Breast epithelium (tissue), 4 donors: ENCODE measurements at places on chromosomes 3 and 15. TPM values are rescaled to one million over a fixed set of nuclear protein-coding genes. Genes with fewer than 3 reads are reported as not detected.

CLRN1 gene
- not detected for total RNA-seq

RHCG gene
- 1.5 TPM for total RNA-seq

ZNF619 gene
- 4.8 TPM for total RNA-seq

APOD gene
- 1,247 TPM for total RNA-seq

INSYN1 gene
- total RNA-seq = 2.0 TPM

PFN2 gene
- 49.8 TPM for total RNA-seq

ADGRG7 gene
- not detected for total RNA-seq

NOX5 gene
- total RNA-seq = 1.0 TPM

GTF2E1 gene
- 13.4 TPM for total RNA-seq

DNA sequence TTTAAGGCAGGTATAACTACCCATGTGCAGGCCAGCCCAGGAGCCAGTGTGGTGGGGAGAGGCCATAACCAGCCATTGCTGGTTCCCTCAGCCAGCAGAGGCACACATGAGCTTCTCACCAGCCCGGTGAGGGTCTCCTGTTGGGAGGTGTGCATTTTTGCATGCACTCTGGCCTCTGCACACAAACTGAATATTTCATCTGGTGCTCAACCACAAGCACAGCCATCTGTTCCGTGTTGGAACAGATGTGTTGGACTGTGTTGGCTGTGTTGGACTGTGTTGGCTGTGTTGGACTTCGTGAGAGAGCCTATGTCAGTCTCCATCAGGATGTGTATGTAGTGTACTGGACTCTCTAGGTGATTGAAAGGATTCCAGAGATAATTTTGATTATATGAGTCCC is 67.2 kb downstream of the RPL39L start:
- no peak for DNase-seq

DNA sequence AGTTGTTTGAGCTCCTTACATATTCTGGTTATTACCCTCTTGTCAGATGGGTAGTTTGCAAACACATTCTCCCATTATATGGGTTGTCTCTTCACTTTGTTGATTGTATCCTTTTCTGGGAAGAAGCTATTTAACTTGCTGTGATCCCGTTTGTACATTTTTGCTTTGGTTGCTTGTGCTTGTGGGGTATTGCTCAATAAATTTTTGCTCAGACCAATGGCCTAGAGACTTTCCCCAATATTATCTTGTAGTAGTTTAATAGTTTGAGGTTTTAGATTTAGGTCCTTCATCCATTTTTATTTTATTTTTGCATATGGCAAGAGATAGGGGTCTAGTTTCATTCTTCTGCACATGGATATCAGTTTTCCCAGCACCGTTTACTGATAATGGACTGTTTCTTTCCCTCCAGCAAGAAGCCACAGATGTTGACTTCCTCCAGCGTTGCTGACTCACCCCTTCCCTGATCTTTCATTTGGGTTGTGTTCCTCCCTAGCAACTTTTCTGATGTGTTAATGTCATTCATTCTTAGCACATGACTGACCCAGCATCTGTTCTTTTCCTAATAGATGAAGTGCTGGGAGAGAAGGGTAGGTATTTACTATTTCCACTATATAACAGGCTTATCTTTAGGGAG is 166.7 kb upstream of the SGO1 start:
- no peak for DNase-seq

DNA sequence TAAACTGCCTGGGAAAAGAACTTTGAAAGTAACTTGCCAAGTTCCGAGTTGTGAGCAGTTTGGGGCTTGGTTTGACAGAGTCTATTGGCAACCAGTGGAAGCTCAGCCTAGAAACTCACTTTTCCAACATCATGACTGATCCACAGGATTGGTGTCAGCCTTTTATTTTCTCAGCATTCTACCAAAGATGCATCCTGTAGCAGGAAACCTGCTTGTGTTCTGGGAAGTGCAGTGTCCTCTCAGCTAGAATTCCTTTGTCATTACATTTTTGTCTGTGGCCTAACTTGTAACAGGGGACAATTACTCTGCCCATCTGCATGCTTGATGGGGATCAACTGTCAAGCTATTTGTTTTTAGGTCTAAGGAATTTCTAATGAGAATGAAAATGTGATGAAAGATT is 116.7 kb upstream of the LMOD3 start:
- no peak for DNase-seq

DNA sequence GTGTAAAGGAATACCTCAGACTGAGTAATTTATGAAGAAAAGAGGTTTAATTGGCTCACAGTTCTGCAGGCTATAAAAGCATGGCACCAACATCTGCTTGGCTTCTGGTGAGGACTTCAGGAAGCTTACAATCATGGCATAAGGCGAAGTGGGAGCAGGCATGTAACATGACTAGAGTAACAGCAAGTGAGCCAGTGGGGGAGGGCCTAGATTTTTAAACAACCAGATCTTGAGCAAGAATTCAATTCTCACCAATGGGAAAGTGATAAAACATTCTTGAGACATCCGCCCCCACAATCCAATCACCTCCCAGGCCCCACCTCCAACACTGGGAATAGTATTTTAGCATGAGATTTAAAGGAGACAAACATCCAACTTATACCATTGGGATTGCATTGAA is 44.2 kb upstream of the BCL2A1 start:
- no peak for DNase-seq

DNA sequence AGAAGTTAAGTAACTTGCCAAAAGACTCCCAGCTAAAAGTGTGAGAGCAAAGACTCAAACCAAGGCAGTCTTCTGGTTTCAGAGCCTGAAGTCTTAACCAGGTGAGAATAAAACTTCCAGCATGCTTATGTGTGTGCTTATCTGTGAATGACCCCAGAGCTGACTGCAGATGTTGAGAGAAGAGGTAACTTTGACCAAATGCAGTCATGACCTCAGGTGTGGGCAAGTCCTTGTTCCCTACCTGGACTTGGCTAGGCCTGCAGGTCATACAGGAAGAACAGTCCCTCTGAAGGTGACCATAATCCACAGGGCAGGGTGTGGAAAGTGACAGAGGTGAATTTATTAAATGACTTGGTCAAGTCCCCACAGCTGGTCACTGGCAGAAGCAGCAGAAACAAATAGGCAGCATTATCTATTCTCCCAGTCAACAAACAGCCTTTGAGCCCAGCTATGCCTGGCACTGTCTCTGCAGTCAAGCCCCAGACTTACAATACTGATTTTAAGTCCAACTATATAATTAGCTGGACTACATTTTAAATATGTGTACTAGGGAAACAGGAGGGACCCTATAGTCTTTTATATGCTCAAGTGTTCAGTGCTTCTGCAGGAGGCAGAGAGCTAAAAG is 3.0 kb upstream of the CPEB1 start:
- DNase-seq = no peak

DNA sequence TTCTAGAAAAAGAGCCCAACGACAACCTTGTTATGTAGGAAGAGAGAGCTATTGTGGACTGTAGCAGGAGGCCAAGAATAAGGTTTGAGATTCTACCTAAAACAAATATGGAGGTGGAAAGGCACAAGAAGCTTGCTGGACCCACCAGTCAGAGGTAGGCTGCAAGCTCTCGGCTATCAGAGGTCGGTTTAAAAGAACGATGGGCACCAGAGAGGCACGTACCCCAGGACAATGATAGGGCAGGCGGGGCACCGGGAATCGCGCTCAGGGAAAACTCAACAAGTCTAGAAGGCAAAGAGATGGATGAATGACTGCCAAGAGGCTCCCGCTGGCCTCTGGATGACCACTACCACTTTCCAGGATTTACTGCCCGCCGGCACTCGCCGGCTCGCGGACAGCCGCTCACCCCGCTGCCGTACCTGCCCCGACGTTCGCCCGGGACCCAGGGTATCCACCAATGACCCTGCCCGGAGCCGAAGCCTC is 1.1 kb downstream of the HDGFL3 start:
- DNase-seq = no peak

GRCh38 chr3:149567381-149567780 is 90.4 kb downstream of the WWTR1 start:
- DNase-seq = no peak

DNA sequence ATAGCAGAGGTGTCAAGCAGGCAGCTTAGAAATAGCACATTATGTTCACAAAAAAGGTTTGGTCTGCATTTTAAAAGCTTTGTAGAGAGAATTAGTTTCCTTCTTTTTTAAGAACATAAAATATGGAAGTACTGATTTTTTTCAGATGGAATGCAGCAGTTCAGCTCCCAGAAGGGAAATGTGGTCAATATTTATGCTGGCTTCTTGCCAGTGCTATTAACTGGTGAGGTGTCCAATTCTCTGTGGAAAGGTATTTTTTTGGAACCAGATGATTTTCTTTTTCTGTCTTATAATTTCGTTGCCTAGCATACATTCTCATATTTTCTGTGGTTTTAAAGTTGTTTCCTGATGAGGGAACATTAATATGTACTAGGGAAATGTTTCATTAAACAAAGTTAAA is 211.4 kb upstream of the ZNF385D start:
- DNase-seq = no peak

DNA sequence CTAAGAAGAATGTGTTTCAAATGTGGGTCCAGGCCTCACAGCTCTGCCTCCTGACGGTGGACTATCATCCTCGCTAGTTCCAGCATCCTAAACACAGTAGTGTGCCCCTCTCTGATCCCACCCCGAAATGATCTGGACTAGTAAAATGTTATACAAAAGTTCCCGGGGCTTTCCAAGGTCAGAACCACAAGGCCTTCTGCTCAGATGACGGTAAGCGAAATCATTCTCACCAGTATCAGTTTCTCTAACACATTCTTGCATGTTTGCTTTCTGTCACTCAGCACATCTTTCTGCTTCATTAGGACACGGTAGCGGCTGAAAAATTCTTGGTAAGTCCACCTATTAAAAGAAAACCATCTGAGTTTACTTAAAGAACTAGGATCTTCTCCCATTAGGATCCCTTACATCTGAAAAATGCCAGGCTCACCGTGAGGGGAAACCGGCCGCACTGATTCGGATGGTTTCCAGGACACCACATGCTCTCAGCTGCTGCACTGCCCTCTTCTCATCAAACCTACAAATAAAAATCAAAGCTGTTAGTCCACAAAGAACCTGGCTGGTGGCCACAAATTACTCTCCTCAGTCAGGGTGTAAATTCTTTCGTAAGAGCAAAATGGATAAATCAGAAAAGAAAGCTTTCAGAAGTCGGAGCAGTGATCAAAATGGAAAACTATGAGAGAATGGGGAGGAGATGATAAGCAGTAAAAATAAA is 83.9 kb upstream of the MYO5C start:
- DNase-seq = no peak

DNA sequence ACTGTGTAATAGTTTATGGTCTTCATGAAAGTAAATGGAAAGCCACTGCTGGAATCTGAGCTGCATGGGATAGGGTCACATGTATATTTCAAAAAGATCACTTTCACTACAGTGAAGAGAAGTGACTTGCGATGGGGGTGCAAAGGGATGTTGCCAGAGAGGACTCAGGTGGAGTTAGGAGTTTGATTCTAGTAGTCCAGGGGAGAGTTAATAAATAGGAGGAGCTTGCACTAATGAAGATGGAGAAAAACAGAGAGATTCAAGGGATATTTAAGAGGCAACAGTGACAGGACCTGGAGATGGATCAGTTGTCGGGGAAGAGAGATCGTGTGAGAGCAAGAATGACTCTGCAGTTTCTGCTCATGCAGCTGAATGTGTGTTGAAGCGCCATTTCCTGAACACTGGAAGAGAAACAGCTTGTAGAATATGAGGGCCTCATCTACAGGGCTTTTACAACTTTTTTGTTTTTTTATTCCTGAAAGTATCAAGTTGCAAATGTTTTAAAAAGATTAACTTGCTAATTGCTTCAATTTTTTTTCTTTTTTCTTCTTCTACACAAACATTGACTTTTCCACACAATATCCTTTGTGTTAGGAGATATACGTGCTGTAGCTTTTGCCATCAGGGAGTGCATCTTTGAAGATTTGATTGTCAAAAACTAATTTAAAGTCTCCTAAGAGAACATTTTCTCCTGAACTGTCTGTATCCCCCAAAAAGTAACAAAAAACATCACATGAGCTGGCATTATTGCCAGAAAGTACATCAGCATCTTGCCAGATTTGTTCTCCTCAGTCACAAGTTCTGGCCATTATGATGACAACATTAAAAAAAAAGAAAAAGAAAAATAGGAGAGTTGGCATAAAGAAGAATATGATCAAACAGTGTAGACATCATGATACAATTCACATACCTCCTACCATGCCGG is 37.5 kb downstream of the SETMAR start:
- no peak for DNase-seq

GRCh38 chr3:72133329-72134011 is 348.5 kb upstream of the PROK2 start:
- no peak for DNase-seq

- DNase-seq = peak; percentile 62
Observed at GRCh38 chr3:112333002-112333380, at the start of gene CD200. CD200 (plus strand) TSS chr3:112333156; CDS start chr3:112333213, 57 bp downstream.

DNA sequence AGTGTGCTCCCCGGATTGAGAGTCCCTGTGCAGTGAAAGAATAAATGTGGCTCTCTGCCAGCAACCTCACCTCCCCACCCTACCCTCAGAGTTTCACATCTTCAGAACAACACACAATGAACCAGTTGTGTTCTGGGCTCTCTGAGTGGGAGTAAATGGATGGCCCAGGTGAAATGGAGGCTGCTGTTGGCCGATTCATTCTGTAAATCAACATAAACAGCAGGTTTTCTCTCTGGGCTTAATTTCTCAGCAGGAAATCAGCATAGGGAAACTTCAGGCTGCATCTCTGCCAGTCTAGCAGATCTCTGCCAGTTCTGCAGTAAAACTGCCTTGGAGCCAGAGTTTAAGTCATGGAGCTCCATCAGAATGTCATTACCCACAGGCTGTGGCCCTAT is 54.6 kb upstream of the FURIN start:
- DNase-seq = no peak

- DNase-seq = no peak
Observed at GRCh38 chr3:50003216-50003615, 63.3 kb downstream of the RBM6 start.

GRCh38 chr15:55909036-55909811 is 84.2 kb downstream of the NEDD4 start:
- no peak for DNase-seq

DNA sequence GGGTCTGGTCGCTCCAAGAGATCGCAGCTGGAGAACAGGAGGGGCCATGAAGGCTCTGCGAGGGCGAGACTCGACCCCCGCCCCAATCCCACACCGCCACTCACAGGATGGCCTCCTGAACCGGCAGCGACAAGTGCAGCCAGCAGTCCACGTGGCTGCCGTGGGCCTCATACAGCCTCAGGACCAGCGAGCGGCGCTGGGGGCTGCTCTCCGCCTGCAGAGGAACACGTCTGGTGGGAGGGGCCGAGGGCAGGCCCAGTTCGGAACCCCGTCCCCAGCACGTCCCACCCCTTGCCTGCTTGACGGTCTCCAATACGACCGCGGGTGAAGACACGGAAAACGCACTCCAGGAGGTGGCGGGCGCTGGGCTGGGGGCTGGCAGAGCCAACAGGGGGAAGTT is 9.2 kb downstream of the NEIL1 start:
- no peak for DNase-seq

DNA sequence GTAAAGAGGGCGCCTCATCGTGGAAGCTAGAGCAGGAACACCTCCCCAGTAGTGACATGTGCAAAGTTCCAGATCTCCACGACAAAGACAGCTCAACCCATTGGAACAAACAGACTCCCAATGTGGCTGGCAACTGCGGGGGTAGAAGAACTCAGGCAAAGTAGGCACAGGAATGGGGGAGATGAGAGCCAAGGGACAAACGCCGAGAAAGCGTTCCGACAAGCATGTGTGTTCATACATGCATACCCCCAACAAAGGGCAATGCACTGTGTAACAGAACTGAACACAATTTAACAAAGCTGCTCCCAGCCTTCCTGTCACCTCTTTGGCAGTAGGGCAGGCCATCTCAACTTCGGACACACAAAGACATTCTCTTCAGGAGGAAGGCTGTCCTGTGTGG is 11.6 kb downstream of the RCCD1 start:
- DNase-seq = no peak

GRCh38 chr15:34650177-34650576 is 66.7 kb upstream of the GOLGA8B start:
- DNase-seq = no peak

- no peak for DNase-seq
Observed at GRCh38 chr3:151903501-151903991, 30.1 kb downstream of the SUCNR1 start.
